ENCODE measurements at places on chromosomes 7 and 10. TPM values are rescaled to one million over a fixed set of nuclear protein-coding genes. Genes with fewer than 3 reads are reported as not detected.

OPN4 gene
- total RNA-seq: 0.14 TPM

SYT15 gene
- 0.59 TPM for total RNA-seq

SP8 gene
- not detected for total RNA-seq

TOMM7 gene
- total RNA-seq: 75.3 TPM

THSD7A gene
- total RNA-seq: 0.30 TPM

PAOX gene
- total RNA-seq: 5.6 TPM

RALA gene
- 28.9 TPM for total RNA-seq

EN2 gene
- total RNA-seq: under 0.01 TPM

C10orf53 gene
- total RNA-seq: not detected

SPOCK2 gene
- total RNA-seq: 0.23 TPM

FAM131B gene
- 4.0 TPM for total RNA-seq

POLR3A gene
- total RNA-seq: 16.9 TPM

HOXA1 gene
- total RNA-seq: 1.2 TPM

HOXA2 gene
- total RNA-seq: 0.30 TPM

TFEC gene
- 0.46 TPM for total RNA-seq

ASAH2B gene
- total RNA-seq: 3.3 TPM

AIFM2 gene
- 6.5 TPM for total RNA-seq

SPDYE2 gene
- total RNA-seq: not detected

CTAGE15 gene
- total RNA-seq: not detected

IFIT1 gene
- total RNA-seq: 4.8 TPM

TSPAN12 gene
- total RNA-seq: 0.30 TPM

TEX47 gene
- not detected for total RNA-seq

CAMK2B gene
- not detected for total RNA-seq

LRCH4 gene
- 7.7 TPM for total RNA-seq

OLAH gene
- 0.30 TPM for total RNA-seq

COL1A2 gene
- 7,304 TPM for total RNA-seq

CDNF gene
- 0.51 TPM for total RNA-seq

CCZ1 gene
- total RNA-seq: 58.8 TPM

C10orf62 gene
- 0.23 TPM for total RNA-seq

CTAGE8 gene
- total RNA-seq: not detected

UNC5B gene
- total RNA-seq: 46.3 TPM

HYAL4 gene
- total RNA-seq: not detected

MLXIPL gene
- total RNA-seq: not detected

CALY gene
- total RNA-seq: 0.30 TPM

VSIR gene
- total RNA-seq: 8.0 TPM

NKX1-2 gene
- total RNA-seq: not detected

CPED1 gene
- total RNA-seq: 12.8 TPM

AKR1C1 gene
- total RNA-seq: 6.8 TPM

TMEM236 gene
- total RNA-seq: under 0.01 TPM

SHOC2 gene
- total RNA-seq: 45.9 TPM

KCNK18 gene
- total RNA-seq: not detected

GRID2IP gene
- total RNA-seq: not detected

NUTM2E gene
- total RNA-seq: not detected

PCLO gene
- total RNA-seq: 0.59 TPM

SPDYE9 gene
- not detected for total RNA-seq

TRIM73 gene
- 0.59 TPM for total RNA-seq

LBX1 gene
- total RNA-seq: not detected

BEND7 gene
- 4.8 TPM for total RNA-seq

CNNM1 gene
- 0.14 TPM for total RNA-seq

TRIM74 gene
- total RNA-seq: not detected
